ENCODE measurements at places on chromosomes 7 and 10.
A peak's percentile ranks its signal among the peaks of the same experiment; 100 is the strongest.

DNA sequence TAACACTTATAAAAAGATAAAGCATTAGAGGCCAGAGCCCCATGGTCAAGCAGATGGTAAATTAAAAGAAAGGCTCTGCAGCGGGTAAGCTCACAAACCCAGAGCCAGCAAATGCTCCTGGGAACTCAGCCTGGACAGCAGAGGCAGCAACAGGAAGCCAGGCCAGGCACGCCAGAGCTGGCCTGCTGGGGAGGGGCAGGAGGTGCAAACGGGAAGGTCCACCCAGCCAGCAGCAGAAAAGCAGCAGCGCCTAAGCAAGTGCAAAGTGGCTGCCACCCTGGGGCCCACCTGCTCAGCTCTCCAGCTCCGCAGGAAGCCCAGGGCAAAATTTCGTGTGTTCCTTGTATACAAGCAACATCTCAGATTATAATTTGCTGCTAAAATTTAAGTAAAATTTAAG is 82.7 kb upstream of the GPR22 start:
- no peak for DNase-seq

DNA sequence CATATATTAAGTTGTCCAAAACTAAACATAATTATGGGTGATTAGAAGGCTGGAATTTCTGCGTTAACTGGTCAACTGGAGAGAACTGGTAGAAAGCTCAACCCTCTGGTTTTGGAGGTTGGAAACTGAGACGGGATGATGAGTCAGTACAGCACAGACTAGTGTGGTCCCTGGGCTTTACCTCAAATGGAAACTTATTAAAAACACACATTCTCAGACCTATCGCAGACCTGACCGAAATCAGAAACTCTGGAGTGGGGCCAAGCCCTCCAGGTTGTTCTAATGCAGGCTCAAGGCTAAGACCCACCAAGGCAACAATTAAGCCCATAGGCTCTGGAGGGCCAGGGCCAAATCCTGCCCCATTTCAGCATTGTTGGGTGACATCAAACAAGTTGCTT is 136.9 kb downstream of the KCNMA1 start:
- DNase-seq, result no peak

DNA sequence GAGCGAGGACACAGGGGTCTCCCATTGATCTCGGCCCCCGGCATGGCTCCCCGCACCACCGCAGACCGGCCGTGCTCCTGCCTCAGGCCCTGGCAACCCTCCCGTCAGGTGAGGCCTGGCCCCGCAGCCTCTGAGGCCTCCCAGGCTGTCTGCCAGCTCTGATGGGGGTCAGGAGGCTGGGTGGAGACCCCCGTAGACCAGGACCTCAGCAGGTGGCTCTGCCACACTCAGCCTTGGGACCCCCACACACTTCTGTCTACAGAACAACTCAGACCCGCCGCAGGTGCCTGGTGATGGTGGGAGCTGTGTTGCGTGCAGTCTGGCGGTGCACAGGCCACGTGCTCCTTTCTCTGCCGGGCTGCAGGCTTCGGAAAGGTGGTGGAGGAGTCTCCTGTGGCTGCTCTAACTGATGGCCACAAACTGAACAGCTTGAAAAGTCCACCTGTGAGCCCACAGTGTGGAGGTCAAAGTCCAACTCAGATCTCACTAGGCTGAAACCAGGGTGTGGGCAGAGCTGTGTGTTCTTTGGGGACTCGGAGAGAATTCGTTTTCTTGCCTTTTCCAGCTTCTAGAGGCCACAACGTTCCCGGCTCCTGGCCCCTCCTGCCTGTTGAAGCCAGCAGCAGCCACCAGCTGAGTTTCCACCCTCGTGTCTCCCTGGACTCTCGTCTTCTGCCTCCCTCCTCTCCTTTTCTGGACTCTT is 62.5 kb downstream of the PWWP2B start:
- no peak for DNase-seq

DNA sequence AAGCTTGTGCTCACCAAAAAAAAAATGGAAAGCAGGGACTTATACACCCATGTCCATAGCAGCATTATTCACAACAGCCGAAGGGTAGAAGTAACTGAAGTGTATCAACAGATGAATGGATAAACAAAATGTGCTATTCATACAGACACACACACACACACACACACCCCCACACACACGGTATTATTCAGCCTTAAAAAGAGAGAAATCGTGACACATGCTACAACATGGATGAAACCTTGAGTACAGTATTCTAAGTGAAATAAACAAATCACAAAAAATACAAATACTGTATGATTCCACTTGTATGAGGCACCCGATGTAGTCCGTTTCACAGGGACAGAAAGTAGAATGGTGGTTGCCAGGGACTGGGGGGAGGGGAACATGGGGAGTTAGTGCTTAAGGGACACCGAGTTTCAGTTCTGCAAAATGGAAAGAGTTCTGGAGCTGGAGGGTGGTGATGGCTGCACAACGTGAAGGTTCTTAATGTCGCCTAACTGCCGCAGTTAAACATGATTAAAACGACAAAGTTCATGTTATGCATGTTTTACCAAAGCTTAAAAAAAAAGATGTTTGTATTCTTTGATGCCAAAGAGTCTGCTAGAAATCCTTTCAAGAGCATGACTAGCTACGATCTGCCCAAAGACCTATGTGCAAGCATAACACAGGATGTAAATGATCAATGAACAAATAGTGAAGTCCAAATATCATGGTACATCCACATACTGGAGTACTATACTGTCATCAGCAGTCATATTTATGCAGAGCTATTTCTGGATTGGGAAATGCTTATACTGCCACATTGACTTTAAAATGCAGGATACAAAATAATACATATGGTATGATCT is 7.2 kb downstream of the TNS3 start:
- DNase-seq, result no peak

- no peak for DNase-seq
Measured at GRCh38 chr10:99337311-99337811, 8.2 kb downstream of the CNNM1 start.

DNA sequence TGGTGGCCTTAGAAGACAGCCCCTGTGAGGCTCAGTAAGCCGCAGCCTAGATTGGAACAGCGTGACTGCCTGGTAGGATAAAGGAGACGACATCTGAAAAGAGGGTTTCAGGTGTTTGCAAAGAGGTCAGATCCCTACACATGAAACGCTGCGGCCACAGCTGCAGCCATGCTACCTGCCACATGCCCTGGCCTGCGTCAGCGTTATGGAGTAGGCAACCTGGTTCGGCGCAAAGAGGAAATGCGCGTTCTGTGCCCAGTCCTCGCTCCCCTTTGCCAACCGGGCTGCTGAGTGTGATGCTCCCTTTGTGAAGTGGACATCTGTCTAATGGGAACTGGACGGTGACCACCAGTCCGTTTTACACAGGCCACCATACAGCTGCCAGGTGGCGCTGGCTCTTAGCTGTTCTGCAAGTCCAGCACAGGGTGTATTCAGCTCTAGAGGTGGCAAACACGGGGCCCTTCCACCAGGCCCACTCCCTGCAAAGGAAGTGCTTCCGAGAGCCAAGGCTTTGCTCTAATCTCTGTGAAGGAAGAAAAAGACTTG is 160.3 kb downstream of the CELF2 start:
- no peak for DNase-seq

DNA sequence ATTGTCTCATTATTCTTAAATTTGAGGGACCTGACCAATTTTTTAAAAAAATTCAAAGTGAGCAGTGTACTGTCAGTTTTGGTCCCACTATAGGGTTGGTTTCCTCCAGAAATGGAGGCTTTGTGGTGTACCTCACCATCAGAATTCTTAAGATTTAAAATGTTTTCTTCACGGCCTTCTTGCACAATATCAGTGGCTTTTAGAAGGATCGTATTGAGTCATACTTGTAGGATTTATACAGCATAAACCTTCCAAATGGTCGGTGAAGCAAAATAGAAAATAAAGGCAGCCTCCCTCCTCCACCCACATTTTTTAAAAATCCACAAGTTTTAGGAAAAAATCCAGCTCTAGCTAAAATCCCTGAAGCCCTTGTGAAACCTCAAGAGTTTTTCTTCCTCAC is 126.4 kb downstream of the RNLS start:
- peak; percentile 34 for DNase-seq

DNA sequence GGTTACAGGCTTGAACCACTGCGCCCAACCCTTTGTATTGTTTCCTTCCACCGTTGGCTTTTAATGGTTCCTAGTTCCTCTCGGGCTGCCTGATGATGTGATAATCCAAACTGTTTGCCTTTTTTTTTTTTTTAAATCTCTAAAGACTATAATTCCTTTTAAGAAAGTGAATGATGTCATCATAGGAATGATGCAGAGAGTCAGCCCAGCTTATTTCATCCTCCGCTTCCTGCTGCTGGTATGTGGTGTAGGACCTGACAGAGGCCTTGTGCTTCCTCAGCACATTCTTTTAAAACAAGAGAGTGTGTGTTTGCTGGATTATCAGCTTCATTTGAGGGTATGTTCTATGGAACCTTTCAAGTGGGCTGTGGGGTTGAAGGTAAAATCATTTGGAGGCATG is 241.4 kb downstream of the LRMDA start:
- DNase-seq, result no peak

- DNase-seq, result no peak
Measured at GRCh38 chr7:13153266-13153665, 465.8 kb downstream of the ARL4A start.

Data from common myeloid progenitor, CD34-positive (primary cell).